Neural progenitor cell (in vitro differentiated cells): ENCODE measurements at places on chromosomes 2 and 18. TPM values are rescaled to one million over a fixed set of nuclear protein-coding genes. Genes with fewer than 3 reads are reported as not detected.

DNA sequence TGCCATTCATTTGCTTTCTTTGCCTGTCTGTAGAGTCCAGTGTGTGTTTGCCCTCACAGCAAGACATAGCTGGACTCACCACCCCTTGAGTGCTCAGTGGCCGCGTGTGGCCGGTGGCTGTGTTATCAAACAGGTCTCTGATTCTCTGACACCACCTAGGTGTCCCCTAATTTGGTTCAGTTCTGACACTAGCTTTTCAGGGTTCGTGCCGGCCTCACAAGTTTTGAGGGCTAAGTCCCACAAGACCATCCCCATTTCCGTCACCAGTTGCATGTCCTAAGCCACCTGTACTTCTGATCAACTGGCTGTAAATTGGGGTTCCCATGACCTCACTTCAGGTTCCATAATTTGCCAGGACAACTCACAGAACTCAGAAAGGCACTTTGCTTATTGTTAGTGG is 23.5 kb downstream of the NCK2 start:
- DNase-seq, result no peak

GRCh38 chr2:208300847-208301618 is 35.0 kb downstream of the PIKFYVE start:
- DNase-seq, result no peak

- no peak for DNase-seq
Observed at GRCh38 chr18:36505665-36506064, 208.2 kb downstream of the FHOD3 start.

GRCh38 chr2:6773007-6773693 is 92.6 kb downstream of the CMPK2 start:
- DNase-seq, result peak; percentile 85

GRCh38 chr18:48675912-48676311 is 137.1 kb downstream of the CTIF start:
- no peak for DNase-seq

- DNase-seq, result no peak
Observed at GRCh38 chr2:134142341-134142738, 111.5 kb upstream of the MGAT5 start.

GRCh38 chr18:11392292-11392691 is 217.1 kb upstream of the SLC35G4 start:
- peak; percentile 61 for DNase-seq

The ZNF512 gene
- total RNA-seq, result 96.1 and 106 TPM in 2 replicates

The TBR1 gene
- total RNA-seq, result 0.09 TPM in 1 of 2 replicates, not detected in the other

The CKAP2L gene
- total RNA-seq, result 28.2 and 53.7 TPM in 2 replicates

The C18orf54 gene
- 21.5 and 40.1 TPM in 2 replicates for total RNA-seq

The ICOS gene
- not detected in 2 replicates for total RNA-seq
